Dorsolateral prefrontal cortex (tissue), 122 donors: ENCODE measurements at places on chromosomes 3 and 15.

- no peak for DNase-seq
Observed at GRCh38 chr3:46097691-46098241, 70.5 kb upstream of the XCR1 start.

- peak; percentile 44 for DNase-seq
Observed at GRCh38 chr3:129605922-129606635, 397 bp downstream of the PLXND1 start.

DNA sequence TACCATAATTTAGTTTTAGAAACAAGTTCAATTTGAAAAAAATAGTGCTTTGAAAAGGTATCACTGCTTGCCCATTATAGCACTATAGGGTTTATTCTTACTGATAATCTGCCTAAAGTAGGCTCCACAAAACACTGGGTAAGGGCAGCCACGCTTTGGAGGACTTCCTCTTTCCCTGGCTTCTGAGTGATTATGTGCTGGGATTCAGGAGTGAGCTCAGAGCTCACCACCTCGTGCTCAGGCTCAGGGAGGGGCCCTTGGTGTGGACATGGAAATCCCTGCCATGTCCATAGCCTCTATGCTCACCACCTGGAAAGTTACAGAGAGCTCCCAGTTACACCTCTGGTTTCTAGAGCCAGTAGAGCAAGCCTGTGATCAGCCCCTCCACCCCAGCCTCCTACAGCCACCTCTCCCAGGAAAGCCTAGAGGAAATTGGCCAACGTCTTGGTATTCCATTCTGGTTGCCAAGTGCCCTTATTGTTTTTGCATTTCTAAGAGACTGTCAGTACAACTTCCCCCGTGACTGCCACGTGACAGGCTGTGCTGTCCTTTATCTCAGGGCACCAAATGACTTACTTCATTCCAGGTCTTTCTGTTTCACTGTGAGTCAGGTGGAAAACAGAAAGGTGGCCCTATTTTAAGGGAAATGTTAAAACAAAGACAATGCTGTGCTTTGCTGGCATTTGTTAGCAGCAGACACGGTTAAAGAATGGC, 316.0 kb downstream of the RORA start:
- DNase-seq, result no peak

DNA sequence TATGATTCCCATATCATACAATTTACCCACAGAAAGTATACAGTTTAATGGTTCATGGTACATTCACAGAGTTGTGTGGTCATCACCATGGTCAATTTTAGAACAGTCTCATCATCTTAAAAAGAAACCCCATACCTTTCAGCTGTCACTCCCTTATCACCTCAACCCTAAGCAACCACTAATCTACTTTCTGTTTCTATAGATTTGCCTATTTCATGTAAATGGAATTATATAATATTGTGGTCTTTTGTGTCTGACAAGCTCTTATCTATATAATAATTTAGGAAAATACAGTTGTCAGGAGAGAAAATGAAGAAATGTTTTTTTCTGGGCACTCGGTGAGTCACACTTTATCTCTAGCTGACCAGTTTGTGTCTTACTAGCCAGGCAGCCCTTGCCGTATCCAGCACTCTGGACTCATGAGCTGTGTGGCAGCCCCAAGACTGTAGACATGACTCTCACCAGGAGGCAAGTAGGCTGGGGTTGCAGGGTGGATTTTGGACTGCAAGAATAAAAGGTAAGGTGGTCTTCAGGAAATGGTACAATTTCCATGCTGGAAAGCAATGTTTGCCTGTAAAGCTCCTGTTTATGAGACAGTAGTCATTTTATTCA, 234.6 kb downstream of the THRB start:
- no peak for DNase-seq

DNA sequence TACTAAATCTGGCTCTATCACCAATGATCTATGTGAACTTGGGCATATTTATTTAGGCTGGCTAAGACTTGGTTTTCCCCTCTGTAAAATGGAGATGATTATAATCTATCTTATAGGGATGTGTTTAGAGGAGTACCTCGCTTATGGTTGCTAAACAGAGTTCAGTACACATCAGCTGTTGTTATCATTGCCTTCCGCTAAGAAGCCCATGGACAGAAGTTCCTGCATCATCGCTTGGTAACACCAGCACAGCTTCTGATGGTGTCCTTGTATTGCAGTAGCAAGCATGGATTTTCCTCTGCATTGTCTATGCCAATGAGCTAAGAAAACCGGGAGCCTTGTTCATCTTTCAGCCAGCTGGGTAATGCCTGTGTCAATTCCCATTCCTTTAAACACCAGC, 73.1 kb upstream of the LRTM1 start:
- DNase-seq, result no peak

DNA sequence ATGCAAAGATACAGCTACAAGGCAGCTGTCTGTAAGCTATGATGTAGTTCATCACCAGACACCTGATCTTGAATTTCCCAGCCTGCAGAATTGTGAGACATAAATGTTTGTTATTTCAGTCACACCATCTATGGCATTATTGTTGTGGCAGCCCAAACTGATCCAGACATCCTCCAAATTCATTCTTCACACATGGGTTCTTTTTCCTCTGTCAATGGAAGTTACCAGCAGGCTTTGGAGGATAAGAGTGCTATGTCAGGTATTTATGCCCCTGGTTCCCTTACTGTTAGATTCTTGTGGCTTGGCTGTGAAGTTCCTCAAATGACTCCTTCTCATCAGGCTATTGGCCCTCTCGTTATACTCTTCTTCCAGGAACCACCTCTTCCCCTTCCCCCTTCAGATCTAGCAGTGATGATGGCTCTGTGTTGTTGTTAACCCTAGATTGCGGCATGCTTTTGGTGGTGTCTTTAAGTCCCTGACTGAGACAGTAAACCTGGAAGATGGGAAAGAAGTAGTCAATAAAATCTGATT, 91.0 kb upstream of the CHMP2B start:
- no peak for DNase-seq

DNA sequence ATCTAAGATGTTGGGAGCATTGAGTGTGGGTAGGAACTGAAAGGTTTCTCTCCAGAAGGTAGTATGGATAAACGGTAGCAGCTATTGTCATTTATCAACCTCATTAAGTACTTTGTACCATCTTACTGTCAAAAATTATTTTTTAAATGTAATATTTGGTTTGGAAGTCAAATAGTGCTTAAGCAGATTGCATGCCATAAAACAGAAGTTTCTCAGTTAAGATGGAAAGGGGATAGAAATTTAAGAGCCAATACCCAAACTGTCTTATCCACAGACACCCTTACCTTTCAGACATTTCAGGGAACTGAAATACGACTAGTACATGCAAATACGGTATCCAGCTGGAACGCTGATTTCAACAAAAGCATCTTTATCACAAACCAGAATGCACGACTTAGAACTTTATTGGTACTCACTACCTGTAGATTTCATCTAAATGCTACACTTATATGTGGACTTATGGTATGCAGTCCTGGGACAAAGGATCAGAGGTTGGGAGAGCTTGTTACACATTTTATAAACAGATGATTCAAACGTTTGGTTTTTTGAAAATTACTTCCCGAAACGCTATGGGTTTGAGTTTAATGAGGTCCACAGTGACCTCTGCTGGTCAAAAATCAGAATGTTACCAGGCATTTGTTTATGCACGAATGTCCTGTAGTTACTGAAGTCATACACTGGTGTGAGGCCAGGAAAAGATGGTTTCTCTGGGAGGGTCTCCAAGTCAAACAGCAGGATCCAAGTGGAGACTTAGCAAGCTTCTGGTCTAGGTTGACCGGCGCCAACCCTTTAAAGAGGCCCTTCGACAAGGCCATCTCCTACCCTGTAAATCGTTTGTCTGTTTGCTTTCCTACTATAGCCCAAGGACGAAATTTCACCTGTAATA, 45.7 kb upstream of the DUT start:
- DNase-seq, result peak; percentile 53

DNA sequence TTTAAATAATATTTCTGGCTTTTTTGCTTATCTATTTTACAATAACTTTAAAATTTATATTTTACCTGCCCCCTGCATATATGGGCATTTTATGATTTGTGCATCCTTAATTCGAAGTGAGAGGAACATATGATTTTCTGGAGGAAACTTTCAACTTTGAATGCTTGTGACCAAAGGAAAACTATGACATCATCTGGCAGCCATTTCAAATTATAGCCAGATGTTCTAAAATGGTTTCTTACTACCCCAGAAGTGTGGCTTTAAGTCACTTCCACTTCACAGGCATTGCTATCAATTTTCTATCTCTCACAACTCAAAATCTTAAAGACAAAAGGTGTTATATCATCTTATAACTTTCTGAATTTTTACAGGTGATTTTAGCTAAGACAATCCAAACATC, 508.8 kb downstream of the RBMS3 start:
- DNase-seq, result no peak

GRCh38 chr15:92733090-92733933, 77.7 kb upstream of the FAM174B start:
- DNase-seq, result no peak

DNA sequence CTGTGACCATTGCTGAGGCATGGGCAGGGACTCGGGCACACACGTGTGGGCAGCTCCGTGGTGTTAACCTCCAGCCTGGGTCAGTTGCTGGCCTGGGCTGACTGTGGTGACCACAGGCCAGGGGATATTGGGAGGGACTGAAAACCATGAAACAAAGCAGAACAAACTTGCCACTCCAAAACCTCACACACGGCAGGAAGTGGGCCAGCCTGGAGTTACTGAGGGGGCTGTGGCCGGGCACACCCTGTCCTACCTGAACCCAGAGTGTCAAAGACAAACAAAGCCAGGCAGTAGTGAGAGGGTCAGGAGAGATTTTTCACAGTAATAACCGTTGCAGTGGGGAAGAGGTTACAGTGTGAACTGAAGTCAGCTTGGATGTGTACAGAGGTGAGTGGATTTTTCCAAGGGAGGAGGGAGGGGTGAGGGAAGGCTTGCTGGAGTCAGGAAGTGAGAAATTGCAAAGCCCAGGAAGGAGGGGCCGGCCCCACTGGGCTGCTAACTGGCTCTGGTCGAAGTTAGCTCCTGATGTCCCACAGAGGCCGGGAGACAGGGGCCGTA, 40.0 kb upstream of the ATP10A start:
- DNase-seq, result no peak

DNA sequence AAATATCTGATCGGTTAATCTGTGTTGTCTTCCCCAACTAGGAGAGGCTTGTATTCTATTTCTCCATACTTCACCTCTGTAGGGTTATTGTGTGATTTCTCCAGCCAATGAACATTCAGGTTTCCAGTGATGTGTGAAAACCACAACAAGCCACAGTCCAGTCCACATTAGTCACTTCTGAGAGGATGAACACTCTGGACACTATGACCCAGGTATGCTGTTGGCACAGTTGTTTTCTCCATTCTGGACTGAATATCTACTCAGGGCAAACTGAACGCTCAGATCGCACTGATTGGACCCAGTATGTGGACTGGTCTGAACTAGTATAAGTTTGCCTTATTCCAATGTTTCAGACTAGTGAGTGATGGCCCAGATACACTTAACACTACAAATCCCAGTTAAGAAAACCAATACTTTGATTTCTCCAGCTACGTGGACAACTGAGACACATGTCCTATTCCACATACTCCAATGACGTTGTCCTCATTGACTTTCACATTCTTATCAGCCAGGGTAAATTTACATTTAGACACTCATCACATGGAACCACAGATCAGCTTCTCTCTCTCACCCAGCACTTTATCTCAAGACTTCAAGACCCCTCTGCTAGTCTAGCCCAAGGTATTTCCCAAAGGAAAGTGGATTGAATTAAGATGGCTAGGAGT, 587.4 kb upstream of the SGO1 start:
- no peak for DNase-seq

DNA sequence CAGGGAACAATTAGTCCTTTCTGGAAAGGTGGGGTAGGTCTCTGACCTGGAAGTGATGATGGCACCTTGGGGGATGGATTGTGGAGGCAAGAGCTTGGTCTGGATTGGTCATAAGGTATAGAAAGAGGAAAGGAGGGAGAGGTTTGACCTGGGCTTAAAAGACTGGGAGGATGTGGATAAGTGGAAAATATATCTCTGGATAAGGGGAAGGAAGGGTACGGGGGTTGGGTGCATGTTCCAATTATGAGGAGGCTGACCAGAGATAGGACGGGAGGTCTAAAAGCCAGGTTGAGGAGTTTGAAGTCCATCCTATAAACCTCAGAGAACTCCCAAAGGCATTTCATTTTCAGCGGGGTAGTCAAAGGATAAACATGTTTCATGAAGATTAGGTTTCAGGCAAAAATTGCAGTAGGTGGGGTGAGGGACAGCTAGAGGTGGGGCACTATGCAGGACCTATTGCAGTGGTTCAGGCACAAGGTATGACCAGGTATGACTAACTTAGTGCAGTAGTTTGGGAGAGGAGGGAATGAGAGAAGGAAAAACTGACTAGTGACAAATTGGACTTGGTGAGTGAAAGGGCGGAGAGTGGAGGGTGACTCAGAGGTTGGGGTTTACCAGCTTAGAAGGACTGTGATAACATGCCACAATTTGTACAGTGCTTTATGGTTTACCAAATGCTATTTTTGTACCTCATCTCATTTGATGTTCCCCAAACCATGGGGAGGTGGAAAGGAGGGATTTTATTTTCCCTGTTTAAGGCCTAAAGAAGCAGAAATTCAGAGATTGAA, 10.7 kb downstream of the PDE8A start:
- no peak for DNase-seq

DNA sequence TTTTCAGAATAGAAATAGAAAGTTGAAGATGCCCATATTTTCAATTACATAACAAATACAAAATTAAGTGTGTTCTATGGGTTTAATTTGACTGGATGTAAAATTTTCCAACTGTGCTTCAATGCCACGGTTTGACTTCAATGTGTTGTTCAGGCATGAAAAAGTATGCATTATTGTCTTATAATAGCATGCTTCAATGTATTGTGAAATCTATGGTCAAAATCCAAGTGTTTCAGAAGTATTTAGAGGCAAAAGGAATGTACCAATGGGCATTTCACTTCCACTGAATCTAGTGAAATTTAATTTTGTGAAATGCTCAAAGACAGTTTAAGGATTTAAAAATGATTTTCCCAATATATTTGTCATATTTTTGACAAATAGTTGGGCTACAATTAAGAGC, 16.0 kb downstream of the NEK10 start:
- DNase-seq, result no peak

DNA sequence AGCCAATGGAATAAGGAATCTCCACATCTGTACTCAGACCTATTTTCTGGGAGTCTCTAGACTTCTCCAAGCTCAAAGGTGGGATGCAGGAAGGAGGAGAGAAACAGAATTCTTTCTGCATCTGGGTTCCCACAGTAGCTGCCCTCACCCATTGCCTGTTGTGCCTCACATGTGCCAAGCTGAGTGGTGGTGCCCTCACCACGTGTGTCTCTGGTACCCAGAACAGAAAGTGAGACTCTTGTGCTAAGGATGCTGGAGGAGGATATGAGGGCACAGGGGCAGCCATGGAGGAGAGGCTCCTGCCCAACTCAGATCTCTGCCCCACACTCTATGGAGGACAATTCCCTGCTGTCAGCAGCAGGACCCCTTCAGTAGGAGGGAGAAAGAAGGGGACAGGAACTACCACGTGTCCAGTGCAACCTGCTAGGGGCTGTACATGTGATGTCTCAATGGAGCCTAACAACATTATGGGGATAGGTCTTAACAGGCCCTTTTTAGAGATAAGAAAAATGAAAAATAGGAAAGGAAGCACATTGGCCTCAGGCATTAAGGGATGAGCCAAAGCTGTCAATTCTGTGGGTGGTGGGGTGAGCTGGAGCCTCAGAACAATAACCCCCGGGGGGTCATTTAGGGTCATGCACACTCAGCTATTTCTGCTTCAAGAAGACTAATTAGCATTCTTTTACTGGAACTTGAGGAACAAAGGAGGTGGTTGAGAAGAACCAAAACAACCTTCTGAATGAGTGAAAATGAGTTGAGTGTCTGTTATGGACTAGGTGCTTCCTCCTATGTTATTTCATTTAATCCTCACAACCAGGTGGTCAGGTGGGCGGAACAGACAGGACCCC, 16.3 kb upstream of the NOX5 start:
- no peak for DNase-seq
